ENCODE measurements at places on chromosomes 6 and 20.

DNA sequence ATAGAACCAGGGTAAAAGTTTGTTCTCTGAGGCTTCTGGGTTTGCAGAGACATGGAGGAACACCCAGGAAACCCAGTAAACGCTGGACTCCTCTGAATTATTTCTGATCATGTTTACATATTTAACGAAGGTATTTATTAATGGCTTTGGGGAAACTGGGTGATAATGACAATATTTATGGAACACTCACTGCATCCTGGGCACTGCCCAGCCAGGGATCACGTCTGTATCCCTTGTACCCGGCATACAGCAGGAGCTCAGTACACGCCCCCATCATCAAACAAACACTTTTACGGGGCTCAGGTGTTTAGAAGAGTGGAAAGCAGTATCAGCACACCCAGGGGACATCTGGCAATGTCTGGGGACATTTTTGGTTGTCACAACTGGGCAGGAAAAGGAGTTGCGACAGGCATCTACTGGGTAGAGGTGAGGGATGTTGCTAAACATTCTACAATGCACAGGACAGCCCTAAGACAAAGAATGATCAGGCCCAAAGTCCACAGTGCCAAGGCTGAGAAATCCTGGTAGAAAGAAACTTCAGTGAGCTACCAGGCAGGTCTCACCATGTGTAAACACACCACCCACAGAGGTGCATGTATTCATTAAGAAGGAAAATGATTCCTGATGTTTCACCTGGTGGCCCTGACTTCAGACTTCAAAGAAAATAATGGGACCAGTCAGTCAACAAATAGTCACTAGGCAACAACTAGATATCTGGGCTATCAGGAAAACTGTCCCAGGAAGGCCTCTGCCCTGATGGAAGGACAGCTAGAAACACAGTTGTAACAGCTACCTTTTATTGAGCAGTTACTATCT lies 35.3 kb downstream of the ZMYND8 start:
- no peak for DNase-seq

DNA sequence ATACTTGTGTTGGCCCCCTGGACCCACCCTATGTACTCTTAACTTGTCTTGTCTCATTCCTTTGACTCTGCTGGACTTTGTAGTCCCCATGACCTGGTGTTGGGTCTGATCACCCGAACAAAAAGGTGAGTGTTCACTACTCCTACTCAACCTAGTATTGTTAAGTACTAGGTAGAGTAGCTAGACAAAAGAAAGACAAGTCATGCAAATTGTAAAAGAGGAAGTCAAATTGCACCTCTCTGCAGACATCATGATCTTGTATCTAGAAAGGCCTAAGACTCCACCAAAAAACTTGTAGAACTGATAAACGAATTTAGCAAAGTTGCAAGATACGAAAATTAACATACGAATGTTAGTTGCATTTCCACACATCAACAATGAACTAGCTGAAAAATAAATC lies 35.7 kb upstream of the ZNF391 start:
- no peak for DNase-seq

GRCh38 chr6:3751730-3752530 lies 417 bp upstream of the PXDC1 start:
- DNase-seq, result peak; percentile 66

GRCh38 chr20:45833883-45834796 lies 541 bp downstream of the SNX21 start:
- peak; percentile 49 for DNase-seq

DNA sequence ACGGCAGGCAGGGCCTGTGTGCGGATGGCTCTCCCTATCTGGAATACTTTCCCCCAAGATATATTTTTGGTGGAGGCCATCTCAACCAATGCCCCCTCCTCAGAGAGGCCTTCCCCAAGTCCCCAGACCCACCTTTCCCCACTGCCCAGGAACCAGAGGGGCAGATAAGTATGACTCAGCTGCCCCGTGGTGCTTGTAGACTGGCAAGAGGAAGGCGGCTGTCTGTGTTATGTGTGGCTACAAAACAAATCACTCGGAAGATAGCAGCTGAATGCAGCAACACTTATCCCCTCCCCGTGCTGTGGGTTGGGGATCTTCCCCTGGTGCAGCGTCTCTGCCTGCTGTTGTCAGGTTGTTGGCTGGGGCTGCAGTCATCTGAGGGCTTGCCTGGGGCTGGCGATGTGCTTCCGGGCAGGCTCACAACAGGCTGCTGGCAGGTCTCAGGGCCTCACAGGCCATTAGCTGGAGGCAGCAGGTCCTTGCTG lies 7.1 kb downstream of the NPEPL1 start:
- DNase-seq, result no peak

- DNase-seq, result no peak
These were observed 16.0 kb downstream of the UQCC1 start for GRCh38 chr20:35395728-35396127.

DNA sequence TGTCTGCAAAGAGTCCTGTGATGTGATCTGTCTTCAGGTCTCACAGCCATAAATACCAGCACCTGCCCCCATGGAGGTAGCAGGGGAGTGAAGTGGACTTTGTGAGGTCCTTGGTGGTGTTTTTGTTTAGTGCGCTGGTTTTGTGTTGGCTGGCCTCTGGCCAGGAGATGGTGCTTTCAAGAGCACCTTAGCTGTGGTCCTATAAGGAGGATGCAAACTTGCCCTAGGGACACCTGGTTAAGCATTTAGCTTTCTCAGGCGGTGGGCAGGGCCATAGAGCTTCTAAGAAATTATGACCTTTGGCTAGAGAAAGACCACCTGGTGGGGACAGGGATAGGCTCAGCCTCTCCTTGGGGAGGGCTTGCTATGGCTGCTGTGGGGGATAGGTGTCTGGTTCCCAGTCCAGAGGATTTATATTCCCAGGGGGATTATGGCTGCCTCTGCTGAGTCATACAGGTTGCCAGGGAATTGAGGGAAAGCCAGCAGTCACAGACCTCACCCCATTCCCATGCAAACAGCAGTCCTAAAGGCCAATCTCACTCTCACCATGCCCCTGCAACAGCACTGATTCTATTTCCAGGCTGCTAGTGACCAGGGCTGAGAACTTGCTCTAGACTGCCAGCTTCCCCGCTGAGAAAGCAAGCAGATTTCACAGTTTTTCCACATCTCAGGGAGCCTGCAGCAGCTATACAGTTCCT lies 259.3 kb downstream of the TFAP2B start:
- DNase-seq, result no peak

DNA sequence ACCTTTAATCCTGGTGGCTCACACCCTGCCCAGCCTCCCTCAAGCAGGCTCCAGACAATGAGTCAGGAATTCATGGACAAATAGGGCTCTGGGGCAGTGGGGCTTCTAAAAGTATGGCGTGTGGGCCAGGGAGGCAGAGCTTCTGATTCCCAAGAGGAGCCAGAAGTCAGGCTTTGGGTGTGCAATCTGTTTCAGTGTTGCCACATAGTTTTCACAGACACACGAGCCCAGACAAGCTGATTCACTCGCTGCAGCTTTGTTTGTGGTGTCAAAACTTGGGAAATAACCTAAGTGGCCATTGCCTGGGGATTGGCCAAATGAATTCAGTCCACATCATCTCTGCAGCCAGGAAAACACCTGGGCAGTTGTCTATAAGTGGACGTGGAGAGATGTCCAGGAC lies 9.2 kb downstream of the PEDS1 start:
- DNase-seq, result no peak

GRCh38 chr6:111892431-111892830 lies 19.2 kb upstream of the FYN start:
- DNase-seq, result no peak

DNA sequence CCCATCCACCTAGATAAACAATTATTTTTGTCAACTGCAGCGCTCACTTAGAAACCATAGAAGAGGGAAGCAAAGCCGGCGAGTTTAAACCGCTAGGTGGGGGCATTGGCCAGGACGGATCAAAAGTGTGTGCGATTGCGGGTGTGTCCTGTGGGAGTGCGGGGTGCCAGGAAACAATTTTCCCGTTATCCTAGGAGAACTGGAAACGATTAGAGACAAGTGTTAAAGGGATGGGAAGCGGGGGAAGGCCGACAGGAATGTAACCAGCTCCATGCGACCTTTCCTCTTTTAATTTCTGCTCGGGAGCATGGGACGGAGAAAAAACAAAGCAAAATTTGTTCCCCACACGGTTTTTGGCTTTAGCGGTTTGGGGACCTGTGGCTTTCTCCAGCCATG lies 2.8 kb upstream of the HTR1B start:
- no peak for DNase-seq

DNA sequence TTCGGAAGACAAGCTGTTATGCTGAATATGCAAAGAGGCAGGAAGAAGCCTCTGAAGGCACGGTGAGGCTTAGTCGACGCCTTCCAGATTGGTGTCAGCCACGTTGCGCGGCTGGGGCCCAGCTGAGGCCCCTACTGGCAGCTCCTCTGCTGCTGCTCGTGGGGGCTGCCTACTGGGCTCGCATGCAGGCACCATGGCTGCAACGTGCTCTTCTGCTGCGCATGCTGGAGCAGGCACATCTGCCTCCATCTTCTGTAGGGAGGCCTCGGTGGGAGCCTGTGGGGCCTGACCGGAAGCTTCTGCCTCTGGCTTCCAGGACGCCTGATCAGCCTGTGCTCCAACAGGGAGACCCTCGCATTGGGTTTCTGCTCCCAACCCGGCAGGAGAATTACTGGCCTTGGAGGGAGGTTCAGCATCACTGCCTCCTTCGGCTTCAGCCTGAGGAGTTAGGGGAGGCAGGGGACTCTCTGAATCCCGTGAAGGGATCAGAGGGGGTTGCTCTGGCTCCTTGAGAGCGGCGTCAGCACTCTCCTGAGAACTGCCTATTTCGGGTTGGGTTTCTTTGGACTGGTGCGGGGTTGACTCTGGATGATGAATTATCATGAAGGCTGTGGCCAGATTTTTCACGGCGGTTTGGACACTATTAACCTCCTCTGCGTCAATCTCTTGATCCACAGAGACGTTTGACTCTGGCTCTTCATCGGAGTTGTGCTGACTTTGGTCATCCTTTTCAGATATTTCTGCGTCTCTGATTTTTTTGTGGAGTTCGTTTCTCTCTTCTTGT lies 49.1 kb downstream of the TXLNB start:
- no peak for DNase-seq

DNA sequence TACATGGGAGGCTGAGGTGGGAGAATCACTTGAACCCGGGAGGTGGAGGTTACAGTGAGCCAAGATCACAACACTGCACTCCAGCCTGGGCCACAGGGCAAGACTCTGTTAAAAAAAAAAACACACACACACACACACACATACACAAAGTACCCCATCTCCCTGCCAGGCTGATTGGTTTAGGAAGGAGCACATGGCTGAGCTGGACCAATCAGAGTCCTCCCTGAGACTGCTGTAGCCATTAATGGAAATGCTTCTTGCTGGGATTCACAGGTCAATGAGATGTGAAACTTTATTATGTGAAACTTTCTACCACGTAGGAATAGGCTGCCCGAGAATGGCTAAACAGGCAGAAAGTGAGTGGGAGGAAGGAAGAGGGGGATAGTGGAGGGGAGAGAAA lies 2.9 kb downstream of the TREM1 start:
- no peak for DNase-seq

DNA sequence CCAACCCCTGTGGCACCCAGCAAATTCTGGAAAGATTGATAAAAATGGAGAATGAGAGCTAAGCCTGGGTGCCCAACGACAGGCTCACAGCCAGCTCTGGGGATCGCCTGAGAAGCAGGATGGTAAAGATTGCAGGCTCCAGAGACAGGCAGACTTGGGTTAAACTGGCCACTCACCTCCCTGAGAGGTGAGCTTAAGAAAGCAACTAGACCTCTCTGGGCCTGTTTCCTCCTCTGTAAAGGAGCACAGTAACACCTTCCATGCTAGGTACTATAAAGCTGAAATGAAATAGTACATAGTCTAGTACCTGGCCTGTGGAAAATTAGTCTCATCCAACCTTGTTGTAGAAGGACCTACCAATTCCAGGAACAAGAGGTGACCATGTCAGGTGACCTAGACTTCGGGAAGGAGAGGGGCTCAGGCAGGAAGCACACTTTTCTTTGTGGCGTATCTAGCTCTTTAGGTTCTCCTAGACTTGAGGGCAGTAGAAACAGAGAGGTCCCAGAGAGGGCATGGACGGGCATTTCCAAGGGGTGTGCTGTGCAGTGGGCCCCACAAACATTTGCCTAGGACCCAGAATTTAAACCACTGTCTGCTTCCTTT lies 142.8 kb upstream of the MYLIP start:
- no peak for DNase-seq

DNA sequence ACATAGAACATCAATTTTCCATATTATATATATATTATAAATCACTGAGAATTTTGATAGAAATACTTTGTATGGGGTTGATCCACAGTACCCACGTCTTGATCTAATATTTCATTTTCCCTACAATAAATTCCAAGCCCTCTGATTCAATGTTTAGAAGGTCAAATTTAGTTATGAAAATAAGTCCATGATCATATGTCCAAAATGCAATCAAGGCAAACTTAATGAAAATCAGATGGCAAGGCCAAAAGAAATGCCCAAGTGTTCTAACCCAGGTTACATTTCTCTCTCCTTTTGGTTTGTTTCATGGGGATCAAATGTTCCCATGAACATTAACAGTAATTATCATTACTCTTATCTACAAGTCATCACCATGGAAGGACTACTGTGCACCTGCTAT lies 203.8 kb downstream of the KIF16B start:
- DNase-seq, result no peak

- no peak for DNase-seq
These were observed 3.6 kb downstream of the BTBD3 start for GRCh38 chr20:11921321-11921720.

GRCh38 chr20:2135013-2135412 lies 33.4 kb downstream of the STK35 start:
- DNase-seq, result no peak

- no peak for DNase-seq
These were observed 253.8 kb downstream of the TBC1D7 start for GRCh38 chr6:13074415-13075140.

DNA sequence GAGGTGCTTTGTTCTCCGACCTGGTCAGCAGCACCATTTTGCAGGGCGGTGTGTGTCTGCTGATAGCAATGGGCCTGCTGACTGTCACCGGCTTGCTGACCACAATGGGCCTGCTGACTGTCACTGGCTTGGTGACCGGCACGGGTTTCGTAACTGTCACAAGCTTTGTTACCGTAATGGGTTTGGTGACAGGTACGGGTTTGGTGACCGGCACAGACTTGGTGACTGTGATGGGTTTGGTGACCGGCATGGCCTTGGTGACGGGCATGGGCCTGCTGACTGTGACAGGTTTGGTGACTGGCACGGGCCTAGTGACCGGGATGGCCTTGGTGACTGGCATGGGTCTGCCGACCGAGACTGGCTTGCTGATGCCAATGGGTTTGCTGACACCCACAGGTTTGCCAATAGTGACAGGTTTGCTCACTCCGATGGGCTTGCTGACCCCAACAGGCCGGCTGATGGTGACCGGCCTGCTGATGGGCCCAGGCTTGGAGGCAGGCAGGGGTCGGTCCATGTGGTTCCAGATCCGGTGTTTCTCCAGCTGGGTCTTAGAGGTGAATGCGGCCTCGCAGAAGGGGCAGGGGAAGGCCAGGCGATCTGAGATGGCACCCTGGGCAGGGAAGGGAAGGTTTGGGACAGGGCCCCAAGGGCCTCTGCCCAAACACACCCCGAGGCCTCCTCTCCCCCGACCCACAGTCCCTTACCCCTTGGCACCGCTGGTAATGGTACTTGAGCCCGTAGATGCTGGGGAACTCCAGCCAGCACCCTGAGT lies 3.4 kb downstream of the ZNF512B start:
- DNase-seq, result no peak

- DNase-seq, result no peak
These were observed 122.4 kb downstream of the PTPRK start for GRCh38 chr6:128397996-128398395.

- no peak for DNase-seq
These were observed 96.6 kb upstream of the MAN1A1 start for GRCh38 chr6:119446115-119446554.

- DNase-seq, result no peak
These were observed 14.5 kb downstream of the NOL7 start for GRCh38 chr6:13629459-13630116.
